ENCODE measurements at places on chromosomes 4 and X. TPM values are rescaled to one million over a fixed set of nuclear protein-coding genes. Genes with fewer than 3 reads are reported as not detected.

DNA sequence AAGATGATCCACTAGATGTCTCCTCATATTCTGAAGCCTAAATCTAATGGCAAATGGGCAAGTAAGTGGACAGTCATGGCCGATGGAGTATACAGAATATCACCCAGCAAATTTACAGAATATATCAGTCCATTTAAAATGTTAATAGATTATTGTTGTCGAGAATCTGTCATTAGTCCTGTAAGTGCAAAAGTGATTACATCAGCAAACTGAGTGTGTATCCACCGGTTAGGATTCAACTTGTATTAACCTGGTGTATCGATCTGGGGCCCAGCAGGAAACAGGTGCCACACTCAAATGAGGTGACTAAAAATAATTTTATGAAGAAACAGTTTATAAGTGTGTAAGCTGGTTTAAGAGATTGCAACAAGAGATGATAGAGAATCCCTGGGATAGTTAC, 367.9 kb upstream of the FAM47C start:
- DNase-seq = no peak

DNA sequence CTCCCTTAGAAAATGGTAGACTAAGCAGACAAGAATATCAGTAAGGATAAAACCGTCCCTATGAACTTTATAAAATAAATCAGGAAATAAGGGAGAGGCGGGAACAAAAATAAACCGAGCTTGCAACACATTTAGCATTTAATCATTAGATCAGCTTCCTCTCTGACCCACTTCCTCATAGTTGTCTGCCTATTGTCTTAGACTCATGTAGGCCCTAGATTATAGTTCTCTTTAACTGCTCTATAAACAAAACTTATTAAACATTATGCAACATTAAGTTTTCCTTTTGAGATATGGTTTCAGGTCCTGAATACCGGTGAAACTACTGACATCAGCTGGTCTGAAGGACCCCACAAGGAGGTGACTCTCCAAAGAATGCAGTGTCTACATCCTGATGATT, 15.8 kb upstream of the SRD5A3 start:
- DNase-seq = no peak

DNA sequence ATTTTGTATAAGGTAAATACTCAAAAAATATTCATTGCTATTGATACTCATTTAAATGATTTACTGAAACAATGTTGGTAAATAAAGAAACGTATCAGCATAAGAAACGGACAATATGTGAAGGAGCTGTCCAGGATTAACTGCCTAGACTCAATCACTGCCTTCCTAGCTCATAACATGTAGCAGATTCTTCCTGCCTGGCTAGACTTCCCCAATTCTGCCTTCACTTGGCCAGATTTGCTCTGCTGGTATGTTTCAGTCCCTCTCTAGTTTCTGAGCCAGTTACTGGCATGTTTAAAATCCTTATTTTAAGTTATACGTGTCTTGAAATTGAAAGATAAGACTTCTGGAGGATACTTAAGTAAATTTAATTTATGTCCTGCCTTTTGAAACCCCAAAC, 740.3 kb downstream of the CENPC start:
- DNase-seq = no peak

Gene SYNPO2
- 5.1 TPM for polyA plus RNA-seq

DNA sequence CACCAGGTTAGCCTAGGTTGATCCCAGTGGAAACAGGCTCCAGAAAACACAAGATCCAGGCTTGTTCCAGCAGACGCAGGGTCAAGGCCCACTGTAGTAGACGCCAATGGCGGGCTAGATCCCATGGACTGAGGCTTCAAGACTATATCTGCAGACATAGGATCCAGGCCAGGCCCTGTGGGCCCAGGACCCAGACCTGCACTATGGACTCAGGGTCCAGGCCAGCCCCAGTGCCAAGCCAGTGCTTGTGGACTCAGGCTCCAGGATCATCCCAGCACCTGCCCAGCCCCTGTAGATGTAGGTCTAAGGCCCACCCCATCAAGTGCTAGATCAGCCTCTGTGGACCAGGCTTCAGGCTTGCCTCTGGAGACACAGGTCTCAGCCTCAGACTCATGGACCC, 300.9 kb downstream of the CHIC1 start:
- DNase-seq = no peak

DNA sequence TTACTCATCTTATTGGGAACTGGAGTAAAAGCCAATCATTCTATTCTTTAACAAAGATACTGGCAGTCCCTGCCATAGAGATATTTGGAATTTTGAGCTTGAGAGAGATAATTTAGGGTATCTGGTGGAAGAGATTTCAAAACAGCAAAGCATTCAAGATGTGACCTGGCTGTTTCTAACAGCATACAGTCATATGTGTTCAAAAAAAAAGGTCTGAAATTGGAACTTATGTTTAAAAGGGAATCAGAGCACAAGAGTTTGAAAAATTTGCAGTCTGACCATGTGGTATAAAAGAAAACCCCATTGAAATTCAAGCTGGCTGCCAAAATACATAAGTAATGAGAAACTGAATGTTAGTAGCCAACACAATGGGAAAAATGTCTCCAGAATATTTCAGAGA, 42.2 kb downstream of the UGT2B10 start:
- DNase-seq = no peak

Gene GYG2
- 19.6 TPM for polyA plus RNA-seq

Gene ADGRG2
- polyA plus RNA-seq = 0.04 TPM

DNA sequence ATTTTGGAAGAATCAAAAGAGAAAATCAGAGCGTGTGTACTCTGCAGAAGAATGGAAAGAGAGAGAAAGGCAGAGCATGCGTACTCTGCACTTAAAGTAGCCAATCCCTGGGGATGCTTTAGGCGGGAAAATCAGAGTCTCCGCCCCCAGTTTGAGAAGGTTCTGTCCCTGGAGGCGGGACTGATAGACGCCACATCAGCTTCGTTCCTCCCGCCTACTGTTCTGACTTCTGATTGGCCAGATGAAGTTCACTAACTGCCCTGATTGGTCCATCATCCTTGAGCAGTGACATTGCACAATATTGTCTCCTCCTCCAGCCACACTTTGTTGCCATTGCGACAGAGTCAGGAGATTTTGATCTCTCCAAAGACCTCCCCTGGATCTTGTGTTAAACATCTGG, 23.8 kb downstream of the SSX1 start:
- no peak for DNase-seq

- DNase-seq = no peak
Observed at GRCh38 chr4:24775750-24776149, 19.6 kb upstream of the SOD3 start.

- DNase-seq = no peak
Observed at GRCh38 chrX:15167826-15168225, 102.1 kb downstream of the ASB9 start.

GRCh38 chr4:83276299-83277040, 8.1 kb downstream of the COQ2 start:
- no peak for DNase-seq

GRCh38 chr4:157075811-157076577, at the start of gene GLRB:
Gene GLRB, plus strand, starts transcription at chr4:157076150. Its CDS starts 1,875 bp downstream, at chr4:157078025.
- DNase-seq = no peak

- no peak for DNase-seq
Observed at GRCh38 chrX:123175366-123176122, 8.5 kb upstream of the GRIA3 start.

Gene SLC9A6
- polyA plus RNA-seq = 14.7 TPM

Gene CCNI
- 226 TPM for polyA plus RNA-seq

Gene P2RY8
- not detected for polyA plus RNA-seq

DNA sequence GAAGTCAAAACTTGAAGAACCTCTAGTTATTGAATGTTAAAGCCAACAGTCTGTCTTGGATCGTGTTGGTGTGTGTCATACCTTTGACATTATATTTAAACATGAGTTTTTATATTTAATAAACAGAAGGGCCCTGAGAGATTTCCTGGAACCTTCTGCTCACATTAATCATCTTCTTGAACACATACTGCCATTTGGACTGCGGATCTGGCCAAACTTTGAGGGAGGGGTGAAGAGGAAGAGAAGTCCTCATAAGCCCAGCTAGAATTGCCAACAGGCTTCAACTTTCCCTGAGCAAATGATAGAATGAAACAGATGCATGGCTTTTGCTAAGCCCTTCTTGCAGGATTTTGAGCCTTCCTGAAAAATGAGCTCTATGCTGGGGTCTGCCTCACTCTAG, 27.4 kb downstream of the CCKAR start:
- DNase-seq = peak; percentile 56

Gene PNMA6F
- polyA plus RNA-seq = not detected

DNA sequence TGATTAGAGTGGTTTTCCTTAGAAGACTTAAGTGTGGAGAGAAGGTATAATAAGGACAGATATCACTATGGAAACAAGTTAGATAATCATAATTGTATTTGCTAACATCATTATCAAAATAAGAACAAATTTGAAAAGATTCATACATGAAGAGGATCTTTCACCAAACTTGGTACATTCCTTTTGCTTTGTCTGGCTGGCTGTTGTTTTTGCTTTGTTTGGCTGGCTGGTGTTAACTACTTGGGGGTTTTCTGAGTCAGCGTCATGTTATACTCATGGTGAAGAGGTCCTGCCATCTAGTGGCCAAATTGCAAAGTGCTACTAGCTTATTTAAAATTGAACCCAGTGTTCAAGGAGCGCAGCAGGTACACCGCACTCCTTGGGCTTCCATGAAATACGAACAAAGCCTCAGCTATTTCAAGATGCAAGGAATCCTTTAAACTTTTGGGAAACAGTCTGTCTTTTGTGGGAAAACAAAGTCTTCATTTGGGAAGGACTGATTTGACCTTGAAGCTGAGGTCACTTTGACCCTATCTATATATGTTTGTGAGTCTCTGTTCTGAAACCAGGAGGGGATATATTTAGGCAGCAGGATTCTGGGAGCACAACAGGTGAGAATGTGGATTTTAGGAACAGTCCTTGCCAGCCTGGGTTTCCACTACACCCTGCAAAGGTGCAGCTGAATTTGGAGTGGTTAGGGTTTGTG, 129.7 kb downstream of the PLS3 start:
- peak; percentile 51 for DNase-seq

DNA sequence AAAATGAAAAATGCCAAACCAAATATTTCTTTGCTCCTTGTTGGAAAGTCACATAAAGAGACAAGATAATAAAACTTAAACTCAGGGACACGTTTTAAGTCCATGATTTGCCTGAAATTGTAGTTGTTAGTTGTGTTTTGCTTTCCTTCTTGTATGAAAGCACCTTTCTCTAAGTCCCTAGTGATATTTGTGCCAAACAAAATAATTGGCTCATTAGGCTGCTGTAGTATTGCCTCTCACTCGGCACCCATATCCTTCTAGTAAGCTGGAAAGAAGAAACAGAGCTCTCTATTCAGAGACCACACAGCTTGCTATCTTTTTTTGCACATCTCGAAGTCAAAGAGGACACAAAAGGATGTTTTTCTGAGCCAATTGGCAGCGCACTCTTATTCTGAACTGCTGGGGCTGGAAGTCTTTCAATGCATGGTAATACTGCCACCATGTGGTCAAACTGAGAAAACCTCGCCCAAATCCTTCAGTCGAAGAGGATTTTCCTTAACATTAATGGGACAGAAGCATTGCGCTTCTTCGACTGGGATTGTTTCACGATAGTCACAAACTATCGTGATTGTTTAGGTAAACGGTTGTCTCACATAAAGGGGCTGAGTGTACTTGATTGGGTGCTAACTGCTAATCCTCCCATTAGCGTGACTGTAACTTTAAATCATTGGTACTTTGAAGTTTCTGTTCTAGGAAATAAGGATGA, 571.9 kb upstream of the LCORL start:
- peak; percentile 49 for DNase-seq

Gene ADH4
- polyA plus RNA-seq = not detected

- no peak for DNase-seq
Observed at GRCh38 chrX:16207634-16208033, 40.4 kb downstream of the MAGEB17 start.

DNA sequence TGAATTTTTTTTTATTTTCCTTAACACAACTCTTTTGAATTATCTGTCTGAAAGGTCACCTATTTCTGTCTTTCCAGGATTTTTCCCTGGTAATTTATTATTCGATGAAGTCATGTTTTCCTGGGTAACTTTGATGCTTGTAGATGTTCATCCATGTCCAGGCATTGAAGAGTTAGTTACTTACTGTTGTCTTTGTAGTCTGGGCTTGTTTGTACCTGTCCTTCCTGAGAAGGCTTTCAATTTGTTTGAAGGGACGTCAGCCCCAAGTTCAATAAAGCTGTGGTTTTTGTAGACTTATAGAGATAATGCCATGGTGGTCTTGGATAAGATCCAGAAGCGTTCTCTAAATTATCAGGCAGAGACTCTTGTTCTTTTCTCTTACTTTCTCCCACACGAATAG, 252.4 kb upstream of the ARHGAP24 start:
- no peak for DNase-seq

DNA sequence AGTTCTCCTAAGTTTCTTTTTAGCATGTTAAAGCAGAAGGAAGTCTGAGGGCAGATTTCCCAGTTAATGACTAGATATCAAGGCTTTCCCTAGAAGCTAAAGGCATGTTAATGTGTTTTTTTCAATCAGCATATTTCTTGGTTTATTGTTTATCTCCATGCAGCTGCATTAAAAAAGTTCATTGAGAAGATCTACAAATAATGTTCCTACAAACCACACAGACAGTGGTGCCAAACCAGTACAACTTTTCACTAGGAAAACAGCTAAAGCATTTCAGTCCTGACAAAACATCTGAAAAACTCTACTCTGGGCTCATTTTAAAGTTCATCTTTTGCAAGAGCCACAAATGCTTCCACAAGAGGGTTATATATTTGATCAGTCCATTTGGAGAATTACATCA, 320.0 kb downstream of the ADGRL3 start:
- no peak for DNase-seq

GRCh38 chr4:68462691-68463090, 15.4 kb downstream of the TMPRSS11E start:
- no peak for DNase-seq

DNA sequence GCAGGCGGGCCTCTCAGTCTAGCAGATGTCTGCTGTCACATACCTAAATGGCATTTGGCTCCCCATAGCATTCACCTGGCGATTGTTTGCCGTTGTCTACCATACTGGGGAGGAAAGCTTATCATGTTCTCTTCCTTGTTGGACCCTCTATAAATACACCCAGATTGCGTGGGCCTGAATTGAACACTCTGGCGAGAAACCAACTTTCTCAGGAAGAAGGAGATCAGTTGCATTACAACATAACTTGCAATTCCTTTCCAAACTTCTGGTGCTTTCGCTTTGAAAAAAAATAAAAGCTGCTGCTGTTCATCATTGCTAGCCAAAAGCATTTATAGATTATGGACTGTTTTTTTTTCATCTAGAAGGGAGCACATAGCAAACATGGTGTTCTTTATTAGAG, 230.0 kb upstream of the GPC4 start:
- DNase-seq = no peak

DNA sequence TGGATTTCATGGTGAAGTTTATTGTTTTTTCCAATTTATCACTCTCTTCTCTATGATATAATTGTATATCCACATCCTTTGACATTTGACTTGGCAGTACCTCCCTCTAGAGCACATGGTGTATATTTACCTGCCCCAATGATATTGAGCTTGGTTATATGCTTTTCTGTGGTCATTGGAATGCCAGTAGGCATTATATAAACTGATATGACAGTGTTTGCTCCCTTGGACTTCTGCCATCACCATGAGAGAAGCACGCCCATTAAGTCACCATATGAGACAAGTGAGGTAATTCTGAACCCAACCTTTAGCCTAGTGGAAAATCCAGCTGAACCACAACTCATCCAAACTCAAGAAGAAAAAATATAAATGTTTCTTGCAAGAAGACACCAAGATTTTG, 2761.5 kb downstream of the ARAP2 start:
- DNase-seq = no peak

Gene USP51
- polyA plus RNA-seq = 1.4 TPM

GRCh38 chr4:73070074-73070390, 516 bp upstream of the COX18 start:
- no peak for DNase-seq

- DNase-seq = no peak
Observed at GRCh38 chr4:147991543-147992283, 259.8 kb downstream of the ARHGAP10 start.

GRCh38 chrX:15359701-15360100, 24.4 kb upstream of the PIGA start:
- no peak for DNase-seq
